ENCODE measurements at places on chromosomes 16 and 17.
A peak's percentile ranks its signal among the peaks of the same experiment; 100 is the strongest.

GRCh38 chr16:52114379-52114778, 432.6 kb downstream of the TOX3 start:
- DNase-seq, result no peak

- no peak for DNase-seq
Observed at GRCh38 chr17:17767154-17767869, 69.5 kb downstream of the SREBF1 start.

DNA sequence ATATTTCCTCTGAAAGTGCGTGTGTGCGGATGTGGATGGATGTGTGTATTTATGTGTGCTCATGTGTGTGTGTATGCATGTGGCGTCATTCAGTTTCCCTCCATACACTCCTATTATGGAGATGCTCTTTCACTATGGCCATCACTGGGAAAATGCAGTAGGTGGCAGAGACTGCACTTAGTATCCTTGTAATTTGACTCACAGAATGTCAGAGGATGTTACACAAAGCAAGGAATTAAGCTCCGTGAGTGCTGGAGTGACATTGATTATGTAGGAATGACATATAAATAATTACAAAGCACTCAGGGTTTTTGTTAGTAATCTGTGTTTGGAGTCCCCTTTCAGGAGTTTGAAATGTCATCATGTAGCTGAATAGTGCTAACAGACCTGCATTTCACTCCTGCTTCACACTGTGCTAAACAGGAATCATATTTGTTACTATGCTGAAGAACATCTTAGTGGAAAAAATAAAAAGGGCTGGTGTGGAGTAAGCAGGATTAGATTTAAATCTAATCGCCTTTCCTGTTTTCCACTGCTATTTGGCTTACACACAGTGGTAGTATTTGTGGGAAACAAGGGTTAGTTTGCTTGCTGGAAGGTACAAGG, 59.6 kb downstream of the HS3ST4 start:
- DNase-seq, result no peak

DNA sequence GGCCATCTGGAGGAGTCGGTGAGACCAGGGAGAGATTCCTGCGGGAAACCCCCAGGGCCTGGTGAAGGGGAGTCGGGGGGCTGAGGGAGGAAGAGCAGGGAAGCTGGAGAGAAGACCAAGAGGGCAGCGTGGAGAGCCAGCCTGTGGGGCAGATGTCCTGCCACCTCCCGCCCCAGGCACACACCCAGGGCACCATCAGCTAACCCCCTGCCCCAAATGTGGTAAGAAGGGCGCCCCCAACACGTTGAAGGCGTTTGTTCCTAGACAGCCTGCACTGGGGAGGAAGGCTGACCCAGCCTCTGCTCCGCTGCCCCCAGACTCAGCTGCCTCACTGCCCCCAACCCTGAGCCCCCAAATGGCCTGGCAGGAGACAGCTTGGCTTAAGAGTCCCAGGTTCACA, 1.3 kb downstream of the BAIAP3 start:
- DNase-seq, result no peak

DNA sequence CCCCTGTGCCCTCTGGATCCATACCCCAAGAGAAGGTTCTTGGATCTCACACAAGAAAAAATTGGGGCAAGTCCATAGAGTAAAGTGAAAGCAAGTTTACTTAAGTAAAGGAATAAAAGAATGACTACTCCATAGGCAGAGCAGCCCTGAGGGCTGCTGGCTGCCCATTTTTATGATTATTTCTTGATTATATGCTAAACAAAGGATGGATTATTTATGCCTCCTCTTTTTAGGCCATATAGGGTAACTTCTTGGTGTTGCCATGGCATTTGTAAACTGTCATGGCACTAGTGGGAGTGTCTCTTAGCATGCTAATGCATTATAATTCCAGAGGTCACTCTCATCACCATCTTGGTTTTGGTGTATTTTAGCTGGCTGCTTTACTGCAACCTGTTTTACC, 70.8 kb downstream of the NLK start:
- DNase-seq, result no peak

DNA sequence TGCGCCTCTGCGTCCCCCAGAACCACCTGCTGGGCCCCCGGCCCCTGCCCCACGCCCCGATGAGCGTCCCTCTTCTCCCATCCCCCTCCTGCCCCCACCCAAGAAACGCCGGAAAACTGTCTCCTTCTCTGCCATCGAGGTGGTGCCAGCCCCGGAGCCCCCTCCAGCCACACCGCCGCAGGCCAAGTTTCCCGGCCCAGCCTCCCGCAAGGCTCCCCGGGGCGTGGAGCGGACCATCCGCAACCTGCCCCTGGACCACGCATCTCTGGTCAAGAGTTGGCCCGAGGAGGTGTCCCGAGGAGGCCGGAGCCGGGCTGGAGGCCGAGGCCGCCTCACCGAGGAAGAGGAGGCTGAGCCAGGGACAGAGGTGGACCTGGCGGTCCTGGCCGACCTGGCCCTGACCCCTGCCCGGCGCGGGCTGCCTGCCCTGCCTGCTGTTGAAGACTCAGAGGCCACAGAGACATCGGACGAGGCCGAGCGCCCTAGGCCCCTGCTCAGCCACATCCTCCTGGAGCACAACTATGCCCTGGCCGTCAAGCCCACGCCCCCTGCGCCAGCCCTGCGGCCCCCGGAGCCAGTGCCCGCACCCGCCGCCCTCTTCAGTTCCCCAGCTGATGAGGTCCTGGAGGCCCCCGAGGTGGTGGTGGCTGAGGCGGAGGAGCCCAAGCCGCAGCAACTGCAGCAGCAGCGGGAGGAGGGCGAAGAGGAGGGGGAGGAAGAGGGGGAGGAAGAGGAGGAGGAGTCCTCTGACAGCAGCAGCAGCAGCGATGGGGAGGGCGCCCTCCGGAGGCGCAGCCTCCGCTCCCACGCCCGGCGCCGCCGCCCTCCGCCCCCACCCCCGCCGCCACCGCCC, 5.6 kb upstream of the HSD3B7 start:
- DNase-seq, result no peak

- no peak for DNase-seq
Observed at GRCh38 chr17:5502552-5502951, 16.2 kb downstream of the MIS12 start.

GRCh38 chr16:81457326-81458133, 12.9 kb downstream of the CMIP start:
- no peak for DNase-seq

DNA sequence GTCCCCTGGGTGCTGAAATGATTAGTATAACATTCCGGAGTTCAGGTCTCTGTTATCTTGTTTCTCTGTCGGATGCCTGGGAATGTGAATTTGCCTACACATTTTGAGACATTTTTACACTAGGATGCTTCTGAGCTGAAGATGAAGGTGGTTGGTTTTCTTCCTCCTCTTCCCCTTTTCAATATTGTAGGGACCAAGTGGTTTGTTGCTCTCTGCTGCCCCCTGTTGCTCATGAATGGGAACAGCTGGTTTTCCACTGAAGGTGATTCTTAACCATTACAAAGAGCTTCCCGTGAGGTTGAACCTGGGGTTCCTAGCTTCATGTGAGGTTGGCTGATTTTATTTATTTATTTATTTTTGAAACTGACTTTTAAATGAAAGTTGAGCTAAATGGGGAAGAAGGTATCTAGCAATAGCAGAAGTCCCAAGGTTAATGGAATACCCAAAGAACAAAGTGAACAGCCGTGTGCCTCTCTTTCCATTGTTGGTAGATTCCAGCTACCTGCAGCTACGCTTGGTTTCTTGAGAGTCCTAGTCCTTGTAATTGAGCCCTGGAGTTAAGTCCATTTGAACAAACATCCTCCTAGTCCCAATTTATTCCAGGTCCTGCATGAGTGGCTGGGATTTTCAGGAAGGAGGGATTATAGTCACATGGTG, 983.9 kb upstream of the EEF2KMT start:
- no peak for DNase-seq

GRCh38 chr16:19329932-19330331, 44.4 kb downstream of the CLEC19A start:
- no peak for DNase-seq

GRCh38 chr16:12757546-12757945, 46.1 kb downstream of the CPPED1 start:
- DNase-seq, result no peak

DNA sequence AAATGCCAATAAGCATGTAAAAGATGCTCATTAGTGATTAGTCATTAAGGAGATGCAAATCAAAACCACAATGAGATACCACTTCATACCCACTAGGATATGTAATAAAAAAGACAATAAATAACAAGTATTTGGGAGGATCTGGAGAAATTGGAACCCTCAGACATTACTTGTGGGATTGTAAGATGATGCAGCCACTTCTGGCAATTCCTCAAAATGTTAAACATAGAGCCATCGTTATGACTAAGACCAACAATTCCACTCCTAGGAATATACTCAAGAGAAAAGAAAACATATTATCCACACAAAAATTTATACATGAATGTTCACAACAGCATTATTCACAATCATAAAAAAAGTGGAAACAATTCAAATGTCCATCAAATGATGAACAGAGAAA, 336.2 kb upstream of the PMFBP1 start:
- no peak for DNase-seq

GRCh38 chr17:18947866-18948265, 4.1 kb upstream of the SLC5A10 start:
- DNase-seq, result no peak

GRCh38 chr17:77167472-77168306, 26.9 kb downstream of the SEC14L1 start:
- DNase-seq, result no peak

DNA sequence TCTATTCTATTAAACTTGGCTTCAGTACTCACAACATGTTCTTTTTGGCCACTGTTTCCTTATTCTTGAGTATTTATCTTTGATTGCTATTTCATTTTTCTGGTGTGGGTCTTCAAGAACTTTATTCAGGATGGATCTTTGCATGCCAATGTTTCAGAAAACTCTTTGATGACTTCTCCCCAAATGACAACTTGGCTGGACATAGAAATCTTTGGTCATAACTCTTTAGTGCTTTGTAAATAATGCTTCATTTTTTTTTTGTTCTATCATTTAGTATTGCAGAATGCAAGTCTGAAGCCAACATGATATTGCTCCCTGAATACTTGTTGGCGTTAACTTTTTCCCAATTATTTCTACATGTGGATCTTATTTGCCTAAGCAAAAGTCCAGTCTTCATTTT, 103.6 kb upstream of the HS3ST2 start:
- DNase-seq, result no peak

DNA sequence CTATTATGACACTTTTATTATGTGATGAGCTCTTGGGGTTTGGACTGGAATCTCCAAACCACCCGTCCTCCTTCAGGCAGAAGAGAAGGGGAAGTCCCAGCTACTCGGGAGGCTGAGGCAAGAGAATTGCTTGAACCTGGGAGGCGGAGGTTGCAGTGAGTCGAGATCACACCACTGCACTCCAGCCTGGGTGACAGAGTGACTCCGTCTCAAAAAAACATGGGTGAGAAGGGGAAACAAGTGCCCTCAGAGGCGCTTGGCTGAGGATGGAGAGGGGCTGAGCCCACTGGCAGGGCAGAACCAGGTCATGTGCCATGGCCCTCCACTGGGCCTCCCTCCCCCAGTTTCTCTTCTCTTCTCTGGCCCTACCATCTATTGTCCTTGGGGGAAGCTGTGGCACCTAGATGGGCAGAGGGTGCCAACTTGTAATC, 120.9 kb upstream of the SMURF2 start:
- DNase-seq, result no peak

GRCh38 chr17:17503566-17504130, 7.5 kb upstream of the RASD1 start:
- no peak for DNase-seq

DNA sequence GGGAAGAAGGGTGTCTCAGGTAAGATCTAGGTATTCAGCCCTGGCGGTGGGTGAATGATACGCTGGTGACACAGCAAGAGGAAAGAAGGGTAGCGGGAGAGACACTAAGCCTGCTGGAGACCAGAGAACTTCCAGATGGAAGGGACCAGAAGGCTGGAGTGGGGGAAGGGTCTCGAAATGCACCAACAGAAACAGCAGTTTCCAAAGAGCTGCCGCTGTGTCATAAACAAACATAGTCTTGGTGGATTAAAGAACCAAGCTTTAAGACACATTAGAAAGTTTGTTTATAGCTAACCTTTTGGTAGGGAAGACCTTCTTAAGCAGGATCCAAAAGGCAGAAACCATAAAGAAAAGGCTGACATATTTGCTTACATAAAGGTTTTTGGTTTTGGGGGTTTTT, 20.9 kb downstream of the TRPV3 start:
- no peak for DNase-seq

DNA sequence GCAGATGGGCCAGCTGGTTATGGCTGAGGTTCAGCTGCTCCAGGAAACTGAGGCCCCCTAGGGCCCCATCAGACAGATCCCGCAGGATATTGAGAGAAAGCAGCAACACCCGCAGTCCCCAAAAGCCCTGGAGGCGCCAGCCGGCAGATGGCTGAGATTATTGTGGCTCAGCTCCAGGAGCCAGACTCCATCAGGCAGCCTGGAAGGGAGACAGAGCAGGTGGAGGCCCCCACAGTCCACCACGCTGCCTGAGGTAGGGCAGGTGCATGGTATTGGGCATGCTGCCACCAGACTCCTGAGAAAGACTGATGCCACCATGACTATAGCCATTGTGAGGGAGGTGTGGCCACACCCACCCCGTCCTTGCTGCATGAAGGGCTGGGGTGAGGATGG, 9.5 kb upstream of the TMEM101 start:
- DNase-seq, result no peak

GRCh38 chr16:53949715-53950410, 245.9 kb downstream of the FTO start:
- DNase-seq, result no peak

- DNase-seq, result peak; percentile 72
Observed at GRCh38 chr17:7014995-7015958, 2.9 kb downstream of the RNASEK start.

- no peak for DNase-seq
Observed at GRCh38 chr16:8098947-8099512, 491.3 kb downstream of the TMEM114 start.

DNA sequence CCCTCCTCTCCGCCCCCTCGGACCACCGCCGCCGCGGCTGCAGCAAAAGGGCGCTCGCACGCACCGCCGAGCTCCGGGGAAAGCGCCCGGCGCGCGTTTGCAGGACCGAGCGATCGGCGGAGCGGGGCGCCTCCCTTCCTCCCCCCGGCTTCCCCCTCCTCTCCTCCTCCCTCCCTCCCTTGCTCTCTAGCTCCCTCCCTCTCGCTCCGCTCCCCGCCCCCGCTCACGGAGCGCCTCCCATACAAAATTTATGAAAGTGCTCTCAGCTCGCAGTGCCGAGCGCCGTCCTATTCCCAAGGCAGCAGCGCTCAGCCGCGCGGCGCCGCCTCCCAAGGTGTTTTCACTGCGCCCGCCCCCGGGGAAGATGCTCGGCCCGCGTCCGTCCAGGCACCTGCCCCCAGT, at the start of gene RTN4RL1:
RTN4RL1 (minus strand) TSS at position 115 of the 402 bp plus-strand sequence. CDS start 469 bp downstream, outside the sequence.
- no peak for DNase-seq

DNA sequence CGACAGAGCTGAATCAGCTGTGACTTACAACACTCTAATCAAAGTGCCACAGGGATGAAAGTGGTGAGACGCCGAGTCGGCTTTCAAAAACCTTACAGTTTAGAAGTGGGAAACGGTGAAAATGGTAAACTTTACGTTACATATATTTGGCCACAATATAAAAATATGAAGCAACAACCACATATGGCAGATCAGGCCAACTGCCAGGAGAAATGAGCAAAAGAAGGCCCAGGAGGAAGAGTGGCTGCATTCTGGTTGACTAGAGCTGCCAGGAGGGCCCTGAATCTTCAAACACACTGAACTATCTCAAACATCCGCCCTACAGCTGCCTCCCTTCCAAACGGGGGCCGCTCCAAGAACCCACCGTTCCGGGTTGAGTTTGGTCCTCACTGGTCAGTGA, 56.3 kb downstream of the MRM3 start:
- no peak for DNase-seq

All from memory B cell (primary cell).